Stimulated activated CD4-positive, alpha-beta T cell treated with anti-CD3 and anti-CD28 coated beads, Interleukin-1b, Interleukin-23, amount 100 ng/mL, for 1 hour (primary cell): ENCODE measurements at places on chromosomes 12 and 14.

DNA sequence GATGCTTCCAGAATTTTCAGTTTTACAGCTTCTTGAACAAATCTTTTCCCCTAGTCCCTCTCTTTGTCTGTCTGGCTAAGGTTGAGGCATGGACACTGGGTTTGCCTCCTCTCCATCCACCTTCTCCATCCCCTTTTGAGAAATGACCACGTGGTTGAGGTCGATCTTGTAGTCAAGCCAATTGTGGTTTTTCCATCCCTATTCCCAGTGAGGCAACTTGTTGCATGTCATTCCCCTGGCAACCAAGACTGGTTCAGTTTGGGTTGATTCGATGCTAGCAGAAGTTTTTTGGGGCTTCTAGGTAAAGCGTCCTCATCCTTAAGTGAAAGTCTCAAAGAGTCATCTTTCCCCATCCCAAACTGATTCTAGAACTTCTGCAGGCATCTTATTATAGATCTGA, 300.8 kb downstream of the APAF1 start:
- no peak for DNase-seq

GRCh38 chr12:89208661-89209096, 143.6 kb downstream of the DUSP6 start:
- DNase-seq: no peak

GRCh38 chr14:61350427-61351270, 29.3 kb downstream of the PRKCH start:
- no peak for DNase-seq

DNA sequence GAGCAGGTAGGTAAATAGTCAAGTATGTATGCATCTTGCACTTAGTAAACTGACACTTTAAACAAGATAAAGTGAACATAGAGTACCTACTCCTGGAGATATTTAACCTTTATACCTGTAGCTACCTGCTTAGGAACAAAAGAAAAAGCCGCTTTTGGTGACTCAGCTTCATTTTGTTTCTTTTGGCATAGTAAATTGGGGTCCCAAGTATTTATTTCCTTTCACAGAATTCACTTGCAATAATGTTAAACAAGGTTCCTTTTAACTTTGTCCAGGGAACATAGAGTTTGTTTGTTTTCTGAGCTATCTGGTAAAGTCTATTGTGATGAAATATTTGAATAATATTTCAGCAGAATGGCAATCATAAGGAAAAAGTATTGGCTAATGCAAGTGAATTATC, 20.0 kb downstream of the SLCO1B3 start:
- DNase-seq: no peak

- no peak for DNase-seq
Measured at GRCh38 chr14:61696753-61697318, 1.5 kb downstream of the HIF1A start.

DNA sequence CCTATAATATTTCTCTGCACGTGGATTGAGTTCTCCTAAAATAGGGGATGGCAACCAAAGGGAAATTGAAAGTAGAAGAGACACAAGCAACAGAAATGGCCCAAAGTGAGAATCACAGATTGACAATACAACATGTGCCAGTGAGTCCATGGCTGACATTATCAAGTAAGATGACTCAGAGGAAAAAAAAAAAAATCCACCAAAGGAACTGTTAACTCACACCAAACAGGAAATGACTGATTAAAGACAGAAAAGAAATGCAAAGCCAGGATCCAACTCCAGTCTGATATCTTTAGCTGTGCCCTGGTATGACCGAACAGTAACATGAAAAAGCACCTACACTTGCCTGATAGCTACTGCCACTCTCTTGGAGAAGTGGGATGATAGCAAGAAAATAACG, 485.0 kb downstream of the PRKD1 start:
- DNase-seq: no peak

DNA sequence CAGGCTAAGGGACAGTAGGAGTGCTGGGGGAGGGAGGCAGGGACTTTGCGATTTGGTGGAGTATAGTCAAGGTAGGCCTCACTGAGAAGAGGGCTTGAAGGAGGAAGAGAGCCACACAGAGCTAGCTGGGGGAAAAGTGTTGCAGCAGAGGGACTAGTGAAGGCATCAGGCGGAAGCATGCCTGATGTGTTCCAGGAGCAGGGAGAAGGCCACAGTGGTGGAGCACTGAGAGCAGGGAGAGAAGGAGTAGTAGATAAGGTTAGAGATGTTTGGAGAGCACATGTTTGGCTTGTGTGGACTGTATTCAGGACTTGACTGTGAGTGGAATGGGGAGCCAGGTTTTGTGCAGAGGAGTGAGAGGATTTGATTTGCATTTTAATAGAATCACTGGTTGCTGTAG, 9.0 kb downstream of the FRMD6 start:
- no peak for DNase-seq

GRCh38 chr12:115308918-115309317, 624.9 kb upstream of the TBX3 start:
- no peak for DNase-seq

- peak; percentile 26 for DNase-seq
Measured at GRCh38 chr12:132445884-132446632, 43.9 kb upstream of the FBRSL1 start.

DNA sequence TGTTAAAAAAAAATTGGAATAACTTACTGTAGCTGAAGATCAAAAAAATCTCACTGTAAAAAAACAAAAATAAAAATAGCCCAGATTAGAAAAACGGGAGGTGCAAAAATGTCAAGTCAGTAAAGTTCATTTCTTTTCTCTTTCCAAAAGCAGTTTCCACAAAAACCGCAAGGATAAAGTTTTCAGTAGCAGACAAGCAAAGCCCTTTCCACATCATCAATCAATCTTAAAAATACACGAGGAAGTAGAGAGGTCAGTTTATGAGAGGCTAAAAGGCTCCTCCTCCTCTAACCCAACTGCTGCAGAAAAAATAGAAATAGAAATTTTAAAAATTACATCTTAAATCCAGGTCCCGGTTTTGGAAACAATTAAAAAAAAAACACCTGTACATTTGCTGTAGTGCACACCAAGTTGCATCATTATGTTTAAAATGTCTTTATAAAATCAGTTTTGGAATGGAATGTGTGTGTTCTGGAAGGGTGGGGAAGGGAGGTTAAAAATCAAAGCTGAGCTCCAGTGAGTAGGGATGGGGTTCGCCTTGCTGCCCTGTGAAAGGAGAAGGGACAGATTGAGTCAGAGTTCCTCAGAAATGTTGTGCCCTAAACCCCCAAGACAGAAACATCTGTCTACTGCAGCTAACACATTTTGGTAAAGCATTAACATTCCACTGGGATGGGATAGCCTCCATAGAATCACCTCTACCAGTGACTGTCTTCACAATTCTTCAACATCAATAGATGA, 5.8 kb downstream of the HNRNPC start:
- no peak for DNase-seq

DNA sequence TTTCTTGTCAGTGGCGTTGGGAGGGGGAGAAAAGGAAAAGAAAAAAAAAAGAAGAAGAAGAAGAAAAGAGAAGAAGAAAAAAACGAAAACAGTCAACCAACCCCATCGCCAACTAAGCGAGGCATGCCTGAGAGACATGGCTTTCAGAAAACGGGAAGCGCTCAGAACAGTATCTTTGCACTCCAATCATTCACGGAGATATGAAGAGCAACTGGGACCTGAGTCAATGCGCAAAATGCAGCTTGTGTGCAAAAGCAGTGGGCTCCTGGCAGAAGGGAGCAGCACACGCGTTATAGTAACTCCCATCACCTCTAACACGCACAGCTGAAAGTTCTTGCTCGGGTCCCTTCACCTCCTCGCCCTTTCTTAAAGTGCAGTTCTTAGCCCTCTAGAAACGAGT, 1.9 kb downstream of the ASCL1 start:
- DNase-seq: no peak

DNA sequence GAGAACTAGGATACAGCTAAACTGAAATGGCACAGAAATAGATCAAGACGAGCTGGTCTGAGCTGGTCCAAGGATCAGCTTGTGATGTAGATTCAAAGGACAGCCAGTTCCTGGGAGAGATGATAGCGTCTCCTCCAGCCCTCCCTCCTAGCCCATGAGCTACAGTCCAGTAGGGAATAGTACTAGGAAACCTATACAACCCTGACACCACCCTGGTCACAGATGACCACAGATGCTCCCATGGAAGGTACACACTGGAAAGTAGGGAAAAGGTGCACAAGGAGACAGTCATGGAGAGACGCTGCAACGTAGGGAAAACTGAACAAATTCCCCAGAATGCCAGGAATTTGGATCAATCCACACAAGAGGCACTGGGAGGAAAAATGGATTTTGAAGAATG, 6.9 kb downstream of the GCH1 start:
- DNase-seq: no peak

DNA sequence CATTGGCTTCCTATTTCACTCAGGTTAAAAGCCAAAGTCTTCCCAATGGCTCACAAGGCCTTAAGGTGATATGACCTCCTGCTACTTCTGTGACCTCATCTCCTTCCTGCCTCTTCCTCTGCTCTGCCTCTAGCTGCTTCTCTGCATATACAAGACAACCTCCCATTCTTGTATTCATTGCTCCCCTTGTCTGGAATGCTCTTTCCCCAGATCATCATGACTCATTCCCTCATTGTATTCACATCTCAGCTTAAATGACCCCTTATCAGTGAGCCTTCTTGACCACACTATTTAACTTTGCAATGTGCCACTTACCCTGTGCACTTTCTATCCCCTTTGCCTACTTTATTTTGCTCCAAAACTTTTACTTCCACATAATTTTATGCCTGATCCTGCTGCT, 90.2 kb downstream of the PPP1R12A start:
- DNase-seq: no peak

GRCh38 chr14:94379291-94380224, 8.8 kb downstream of the SERPINA1 start:
- DNase-seq: no peak

- DNase-seq: no peak
Measured at GRCh38 chr12:99759444-99759843, 111.9 kb downstream of the GARIN6 start.

- DNase-seq: no peak
Measured at GRCh38 chr14:101113835-101114725, 210.6 kb upstream of the RTL1 start.

DNA sequence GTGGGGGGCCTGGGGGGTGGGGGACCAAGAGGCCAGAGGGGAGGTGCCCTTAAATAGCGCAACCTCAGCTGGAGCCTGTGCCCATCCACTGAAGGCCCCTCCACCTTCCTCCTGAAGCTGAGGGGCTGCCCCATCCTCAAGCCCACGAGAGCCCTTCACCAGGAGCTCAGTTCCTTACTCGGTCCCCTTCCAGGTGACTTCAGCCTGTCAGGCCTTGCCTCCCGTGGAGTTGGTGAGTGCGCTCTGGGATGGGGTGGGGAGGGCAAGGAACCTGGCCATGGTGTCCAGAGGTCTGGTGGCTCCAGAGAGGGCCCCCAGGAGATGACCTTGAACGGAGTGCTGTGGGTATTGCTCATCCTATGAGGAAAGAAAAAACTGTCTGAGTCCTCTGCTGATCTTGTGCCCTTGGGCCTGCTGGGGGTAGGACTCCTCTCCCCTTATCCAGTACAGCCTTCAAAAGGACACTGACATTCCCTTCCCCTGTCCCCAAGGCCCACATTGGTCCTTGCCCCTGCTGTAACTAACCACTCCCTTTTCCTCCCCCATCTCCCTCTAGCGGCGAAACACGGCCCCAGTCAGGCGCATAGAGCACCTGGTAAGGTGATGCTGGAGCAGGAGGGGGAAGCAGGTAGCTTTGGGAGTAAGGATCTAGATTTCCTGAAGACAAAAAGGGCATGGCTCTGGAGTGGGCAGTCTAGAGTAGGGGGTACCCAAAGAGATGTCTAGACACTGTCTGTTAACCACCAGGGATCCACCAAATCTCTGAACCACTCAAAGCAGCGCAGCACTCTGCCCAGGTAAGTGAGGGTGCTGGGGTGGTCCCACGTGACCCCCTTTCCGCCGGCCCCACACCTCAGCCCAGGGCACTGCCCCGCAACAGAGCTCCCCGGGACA, 3.6 kb downstream of the TNS2 start:
- peak; percentile 24 for DNase-seq

GRCh38 chr12:52515927-52516831, 4.0 kb downstream of the KRT5 start:
- no peak for DNase-seq

DNA sequence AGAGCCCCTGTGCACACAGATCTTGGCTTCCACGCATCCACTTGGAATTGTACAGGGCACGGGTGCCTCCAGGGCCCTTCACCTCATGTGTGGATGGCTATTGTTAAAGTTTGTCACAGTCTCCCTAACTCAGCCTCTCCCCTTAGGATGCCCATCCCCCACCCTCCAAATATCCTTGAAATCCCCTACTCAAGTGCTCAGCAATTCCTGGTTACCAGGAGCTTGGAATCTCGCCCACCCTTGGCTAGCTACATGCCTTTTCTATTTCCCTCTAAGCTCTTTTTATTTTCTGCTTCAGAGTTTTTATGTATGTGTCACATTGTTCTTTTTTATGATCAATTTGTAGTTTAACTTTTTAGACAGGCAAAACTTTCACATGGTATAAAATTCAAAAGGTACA, 13.0 kb upstream of the NR1H4 start:
- no peak for DNase-seq

DNA sequence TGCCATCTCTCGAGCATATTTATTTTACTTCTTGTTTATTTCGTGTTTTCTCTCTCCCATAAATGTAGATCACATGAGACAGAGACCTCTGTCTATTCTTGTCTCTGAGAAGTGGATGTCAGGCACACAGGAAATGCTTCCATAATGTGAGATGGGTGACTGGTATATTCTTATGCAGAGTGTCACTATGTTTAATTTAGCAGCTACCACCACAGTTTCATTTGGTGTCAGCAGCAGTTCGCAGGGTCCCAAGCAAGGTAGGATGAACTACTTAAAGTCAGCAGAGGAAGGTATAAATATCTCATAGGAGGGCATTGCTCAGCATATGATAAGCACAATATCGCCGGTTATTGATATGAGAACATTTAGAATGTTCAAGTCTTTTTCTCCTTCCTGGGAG, 180.9 kb upstream of the CNTN1 start:
- no peak for DNase-seq

- DNase-seq: no peak
Measured at GRCh38 chr12:45745861-45746277, 16.4 kb downstream of the ARID2 start.

DNA sequence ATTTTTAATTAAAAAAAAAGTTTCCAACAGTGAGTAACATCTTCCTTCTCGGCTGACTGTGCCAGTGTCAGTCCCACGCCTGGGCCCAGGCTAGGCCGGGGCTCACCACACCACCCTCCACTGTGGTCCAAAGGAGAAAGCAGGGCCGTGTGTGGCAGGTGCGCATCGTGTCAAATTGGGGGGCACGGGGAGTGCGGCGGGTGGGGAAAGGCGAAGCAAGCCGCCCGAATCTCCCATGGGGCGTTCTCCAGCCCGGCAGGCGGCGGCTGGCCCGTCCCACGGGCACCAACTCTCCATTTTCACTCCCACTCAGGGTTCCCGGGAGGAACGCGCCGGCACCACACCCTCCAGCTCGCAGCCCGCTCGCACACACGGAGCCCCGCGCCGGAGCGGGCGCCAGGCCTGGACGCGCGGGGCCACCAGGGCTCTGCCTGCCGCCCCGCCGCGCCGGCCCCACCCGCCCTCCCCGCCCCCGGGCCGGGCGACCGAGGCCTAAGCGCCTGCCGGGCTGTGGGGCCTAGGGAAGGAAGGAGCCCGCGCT, 604 bp downstream of the EEA1 start:
- DNase-seq: peak; percentile 28
